Activated B cell treated with CpG ODN at 0.5 μM for 24 hours (primary cell): ENCODE measurements at places on chromosomes 7 and 10. TPM values are rescaled to one million over a fixed set of nuclear protein-coding genes. Genes with fewer than 3 reads are reported as not detected.
A peak's percentile ranks its signal among the peaks of the same experiment; 100 is the strongest.

DNA sequence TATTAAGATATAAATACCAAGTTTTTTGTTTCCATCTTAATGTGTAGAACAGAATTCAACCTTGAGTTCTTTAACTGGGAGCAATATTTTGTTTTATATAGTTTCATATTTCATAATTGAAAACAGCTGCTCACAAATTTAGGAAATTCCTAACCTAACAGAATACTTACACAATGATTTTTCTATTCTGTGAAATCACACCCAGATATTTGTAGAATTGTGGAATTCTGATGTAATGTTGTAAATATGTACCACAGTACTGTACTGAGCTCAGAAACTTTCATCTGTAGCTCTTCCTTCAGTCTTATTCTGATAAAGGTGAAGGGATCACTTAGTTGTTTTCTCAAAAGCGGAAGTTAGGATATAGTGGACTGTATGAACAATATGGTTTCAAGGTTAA lies 143.4 kb upstream of the GLI3 start:
- no peak overlapping the region for H3K27ac ChIP-seq
- no peaks in the 10 kb centered on the region for H3K4me1 ChIP-seq
- no peaks in the 10 kb centered on the region for H3K27me3 ChIP-seq
- no peak overlapping the region for H3K4me3 ChIP-seq
- DNase-seq, result no peak

OR2A1 gene
- 0.05 TPM in 1 of 2 replicates, not detected in the other for total RNA-seq

GRCh38 chr7:19709249-19709578 lies 377 bp upstream of the POLR1F start:
- no peak for DNase-seq
- peak overlapping the region; percentile 97 for H3K4me3 ChIP-seq
- peaks cover 11% of the 10 kb centered on the region for H3K36me3 ChIP-seq
- H3K27ac ChIP-seq, result peak overlapping the region; percentile 88

- no peak overlapping the region for H3K4me3 ChIP-seq
- H3K4me1 ChIP-seq, result no peaks in the 10 kb centered on the region
- no peak for DNase-seq
- H3K36me3 ChIP-seq, result no peaks in the 10 kb centered on the region
Observed at GRCh38 chr10:76645341-76645740, 992.3 kb downstream of the KCNMA1 start.

DNA sequence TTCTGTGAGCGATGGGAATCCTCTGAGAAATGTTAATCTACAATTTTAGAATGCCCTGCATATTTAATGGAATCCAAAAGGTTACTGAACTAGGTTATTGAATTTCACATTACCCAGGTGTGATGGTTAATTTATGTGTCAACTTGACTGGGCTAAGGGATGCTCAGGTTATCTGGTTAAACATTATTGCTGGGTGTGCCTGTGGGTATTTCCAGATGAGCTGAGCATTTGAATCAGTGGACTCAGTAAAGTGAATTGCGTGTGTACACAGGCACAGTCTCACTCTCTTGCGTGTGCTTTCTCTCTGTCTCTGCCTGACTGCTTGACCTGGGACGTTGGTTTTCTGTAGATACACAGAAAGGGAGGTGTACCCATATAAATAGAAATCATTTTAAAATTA lies 21.7 kb downstream of the RNF32 start:
- no peaks in the 10 kb centered on the region for H3K4me1 ChIP-seq
- H3K27ac ChIP-seq, result no peak overlapping the region
- H3K36me3 ChIP-seq, result no peaks in the 10 kb centered on the region

DNA sequence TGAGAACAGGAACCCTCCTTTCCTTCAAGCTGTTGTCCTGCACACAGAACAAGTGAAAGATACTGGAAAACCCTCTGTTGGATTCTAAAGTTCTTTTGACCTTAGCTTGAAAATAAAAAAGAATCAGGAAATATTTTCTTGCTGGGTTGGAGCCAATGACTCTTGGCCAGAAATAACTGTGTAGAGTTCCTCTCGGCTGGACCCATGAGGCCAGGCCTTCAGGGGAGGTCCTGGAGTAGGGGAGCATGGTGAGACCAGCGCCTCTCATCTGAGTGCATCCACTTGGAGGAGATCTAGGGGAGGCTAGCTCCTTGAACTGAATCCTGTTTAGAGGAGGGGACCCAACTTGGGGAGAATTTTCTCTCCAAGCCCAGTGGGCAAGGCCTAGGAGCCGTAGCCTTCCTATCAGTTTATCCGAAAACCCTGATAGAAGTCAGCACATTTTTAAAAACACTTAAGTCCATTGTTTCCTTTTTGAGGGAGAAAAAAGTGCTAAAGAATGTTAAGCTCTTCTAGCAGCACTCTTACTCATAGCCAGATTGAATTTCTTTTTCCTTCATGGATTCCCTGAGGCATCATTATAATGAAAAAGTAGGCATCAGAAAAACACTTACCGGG lies 635.7 kb upstream of the ANKRD30A start:
- no peak for DNase-seq
- no peaks in the 10 kb centered on the region for H3K4me1 ChIP-seq
- no peak overlapping the region for H3K27ac ChIP-seq
- no peak overlapping the region for H3K4me3 ChIP-seq
- H3K27me3 ChIP-seq, result no peaks in the 10 kb centered on the region

DNA sequence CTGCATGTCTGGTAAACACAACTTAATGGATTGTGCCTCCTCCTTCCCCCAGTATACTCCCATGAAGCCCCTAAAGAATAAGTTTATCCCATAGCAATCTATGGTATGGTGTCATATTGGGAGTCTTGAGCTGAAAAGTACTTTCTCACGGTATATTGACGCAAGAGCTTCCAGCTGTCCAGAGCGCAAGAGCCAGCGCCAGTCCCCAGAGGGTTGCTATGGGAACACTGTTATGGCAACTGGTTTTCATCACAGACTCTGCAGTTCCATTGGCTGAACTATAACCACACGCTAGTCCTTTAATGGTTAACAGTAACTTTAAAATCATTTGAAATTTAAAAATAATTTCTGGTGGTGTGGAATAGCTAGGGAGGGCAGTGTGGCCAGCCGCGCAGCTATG lies 46.9 kb downstream of the PRPF18 start:
- no peaks in the 10 kb centered on the region for H3K27me3 ChIP-seq
- no peak overlapping the region for H3K27ac ChIP-seq
- H3K36me3 ChIP-seq, result peaks cover 69% of the 10 kb centered on the region
- no peak for DNase-seq
- peaks cover 11% of the 10 kb centered on the region for H3K4me1 ChIP-seq

DNA sequence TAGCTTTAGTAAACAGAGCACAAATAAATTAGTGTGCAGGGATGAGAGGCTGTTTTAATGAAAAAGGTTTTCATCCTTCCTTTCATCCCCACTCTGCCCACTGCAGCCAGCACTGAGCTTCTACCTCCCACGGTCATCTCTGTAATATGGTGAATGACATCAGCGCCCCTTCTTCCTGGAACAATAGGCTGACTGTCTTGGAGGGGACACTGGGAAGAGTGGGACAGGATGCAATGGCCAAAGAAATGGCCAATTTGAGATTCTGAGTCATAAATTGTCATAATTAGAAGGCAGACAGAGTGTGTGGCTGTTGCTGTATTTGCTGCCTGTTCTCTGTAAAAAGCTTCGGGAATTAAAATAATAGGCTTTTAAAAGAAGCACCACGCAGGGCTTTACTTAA lies 126.7 kb upstream of the CALN1 start:
- H3K27ac ChIP-seq, result no peak overlapping the region
- H3K27me3 ChIP-seq, result no peaks in the 10 kb centered on the region
- H3K36me3 ChIP-seq, result no peaks in the 10 kb centered on the region
- H3K4me1 ChIP-seq, result no peaks in the 10 kb centered on the region
- no peak for DNase-seq

DNA sequence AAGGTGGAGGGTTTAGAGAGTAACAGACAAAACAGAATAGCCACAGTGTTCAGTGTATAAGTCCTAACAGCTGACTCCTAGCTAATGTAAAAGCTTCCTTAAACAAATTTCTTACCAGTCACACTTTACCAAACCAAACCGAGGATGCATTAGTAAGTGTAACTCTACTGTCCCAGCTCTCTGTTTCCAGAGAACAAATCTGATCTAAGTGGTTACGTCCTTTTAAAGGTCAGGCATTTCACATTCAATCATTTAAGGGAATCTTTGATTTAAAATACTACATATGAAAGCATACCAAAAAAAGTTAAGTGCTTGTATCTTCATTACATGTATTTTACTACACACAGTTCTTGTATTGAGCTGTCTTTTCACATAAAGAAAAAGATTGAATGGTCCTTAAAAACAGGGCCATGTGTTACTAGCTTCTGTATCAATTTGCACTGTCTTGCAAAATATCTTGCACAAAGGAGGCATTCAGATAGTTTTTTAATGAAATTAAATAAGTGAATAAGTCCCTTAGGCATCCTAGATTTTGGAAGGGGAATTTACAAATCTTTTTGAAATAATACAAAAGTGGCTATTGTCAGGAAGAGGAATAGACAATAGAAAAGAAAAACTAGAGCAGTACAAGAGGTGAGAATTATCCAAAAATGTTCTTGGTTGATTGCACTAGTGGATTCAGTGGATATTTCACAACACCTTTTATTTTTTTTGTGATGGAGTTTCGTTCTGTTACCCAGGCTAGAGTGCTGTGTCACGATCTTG lies 58.4 kb upstream of the SPOCK2 start:
- no peaks in the 10 kb centered on the region for H3K4me1 ChIP-seq
- H3K36me3 ChIP-seq, result peaks cover 20% of the 10 kb centered on the region
- H3K4me3 ChIP-seq, result no peak overlapping the region
- H3K27me3 ChIP-seq, result no peaks in the 10 kb centered on the region
- no peak for DNase-seq
